Right lung (tissue), 10 donors: ENCODE measurements at places on chromosomes 13 and 19.

DNA sequence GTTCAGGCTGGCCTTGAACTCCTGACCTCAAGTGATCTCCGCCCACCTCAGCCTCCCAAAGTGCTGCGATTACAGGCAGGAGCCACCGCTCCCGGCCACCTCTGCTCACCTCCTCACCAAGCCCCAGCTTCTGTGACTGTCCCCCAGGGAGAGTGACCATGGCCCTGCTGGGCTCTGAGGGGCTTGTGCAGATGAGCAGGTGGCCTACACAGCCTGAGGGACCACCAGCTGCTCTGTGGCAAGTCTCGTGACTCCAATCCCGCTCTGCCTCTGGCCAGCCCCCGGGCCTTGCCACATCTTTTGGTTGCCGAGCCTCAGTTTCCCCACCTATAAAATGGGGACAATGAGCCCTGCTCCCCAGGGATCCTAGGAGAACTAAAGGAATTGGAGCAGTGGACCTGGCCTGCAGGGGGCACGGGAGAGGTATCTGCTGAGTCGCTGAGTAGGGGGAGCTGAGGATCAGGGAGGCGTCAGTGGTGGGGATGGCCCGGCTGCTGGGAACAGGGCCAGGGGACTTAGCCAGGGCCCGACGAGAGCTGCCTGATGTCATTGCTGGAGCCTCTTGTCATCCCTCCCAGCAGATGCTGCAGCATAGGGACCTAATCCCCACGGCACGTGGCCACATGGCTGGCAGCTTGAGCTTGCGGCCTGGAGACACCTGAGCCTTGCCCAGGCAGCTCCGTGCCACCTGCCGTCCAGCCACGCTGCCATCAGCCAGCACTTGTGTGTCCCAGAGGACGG lies 74.7 kb downstream of the GADD45B start:
- no peak for DNase-seq

GRCh38 chr13:72545030-72545719 lies 182.3 kb downstream of the MZT1 start:
- no peak for DNase-seq

DNA sequence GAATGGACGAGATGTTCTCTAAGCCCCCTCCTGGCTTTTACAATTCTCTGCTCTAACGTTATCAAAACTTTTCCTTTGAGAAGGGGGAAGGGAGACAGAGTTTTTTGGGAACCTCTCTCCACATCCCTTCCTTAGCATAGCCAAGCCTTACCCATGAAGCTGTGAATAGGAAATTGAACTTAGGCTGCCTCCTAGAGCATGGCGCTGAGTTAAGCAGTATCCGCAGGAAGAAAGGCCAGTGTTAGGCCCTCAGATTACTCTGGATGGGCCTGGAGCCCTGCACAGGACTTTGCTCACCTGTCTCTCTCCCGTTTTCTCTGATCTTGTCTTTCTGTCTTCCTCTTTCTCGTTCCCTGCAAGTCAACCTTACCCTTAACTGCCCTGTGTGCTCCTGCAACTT lies 39.6 kb downstream of the CYP2B6 start:
- no peak for DNase-seq

DNA sequence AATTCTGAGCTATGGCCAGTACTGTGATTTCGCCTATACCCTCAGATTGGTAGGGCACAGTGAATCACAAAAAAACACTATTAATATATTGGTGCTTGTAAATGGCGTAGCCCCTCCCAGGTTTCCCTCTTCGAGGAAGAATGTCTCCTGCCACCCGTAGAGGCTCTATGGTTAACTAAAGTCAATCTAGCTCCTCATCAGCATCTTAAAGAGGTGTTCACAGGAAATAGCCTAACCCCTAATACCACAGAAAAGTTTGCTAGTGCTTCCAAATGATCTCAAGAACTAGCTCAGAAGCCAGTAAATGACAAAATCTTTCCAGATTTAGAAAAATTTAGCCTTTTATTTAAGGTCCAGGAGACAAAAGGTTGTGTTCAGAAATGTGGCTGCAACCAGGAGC lies 56.3 kb upstream of the DCT start:
- no peak for DNase-seq
